Activated naive CD8-positive, alpha-beta T cell treated with anti-CD3 and anti-CD28 coated beads for 36 hours (primary cell): ENCODE measurements at places on chromosomes 7 and 10.

DNA sequence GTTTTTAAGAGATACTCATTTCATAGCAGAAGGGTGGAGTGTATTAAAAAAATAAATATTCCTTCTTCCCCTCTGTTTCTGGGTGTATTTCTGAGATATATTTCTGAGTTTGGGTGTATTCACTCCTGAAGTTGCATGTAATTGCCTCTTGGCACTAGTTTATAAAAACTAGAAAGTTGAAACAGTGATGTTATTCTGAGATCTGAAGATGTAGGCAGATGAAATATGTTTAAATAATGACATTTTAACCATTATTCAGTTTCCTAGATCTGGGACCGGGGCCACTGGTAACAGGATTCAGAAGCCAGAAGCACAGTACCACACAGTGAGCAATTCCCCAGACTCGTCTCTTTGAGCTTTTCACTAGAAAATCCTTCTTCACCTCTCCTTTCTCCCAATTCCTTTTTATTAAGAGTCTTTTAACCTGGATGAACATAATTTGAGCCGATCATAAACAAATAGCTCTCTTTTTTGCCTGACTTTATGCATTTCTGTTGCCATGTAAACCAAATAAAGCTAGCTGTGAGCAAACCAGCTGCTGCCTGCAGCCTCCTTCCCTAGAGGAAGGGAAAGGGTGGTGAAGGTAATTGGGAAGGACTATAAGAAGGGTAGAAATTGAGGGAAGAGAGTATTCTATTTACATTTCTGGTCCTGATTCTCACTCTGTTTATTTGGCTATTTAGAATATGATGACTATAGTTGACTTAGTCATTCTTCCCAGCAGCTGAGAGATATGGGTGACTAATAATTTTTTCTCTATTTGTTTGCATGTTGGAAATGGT is 101.8 kb upstream of the STRIP2 start:
- H3K27ac ChIP-seq: no peak overlapping the region
- no peak for DNase-seq
- H3K27me3 ChIP-seq: no peaks in the 10 kb centered on the region
- H3K4me3 ChIP-seq: no peak overlapping the region
- no peaks in the 10 kb centered on the region for H3K36me3 ChIP-seq

DNA sequence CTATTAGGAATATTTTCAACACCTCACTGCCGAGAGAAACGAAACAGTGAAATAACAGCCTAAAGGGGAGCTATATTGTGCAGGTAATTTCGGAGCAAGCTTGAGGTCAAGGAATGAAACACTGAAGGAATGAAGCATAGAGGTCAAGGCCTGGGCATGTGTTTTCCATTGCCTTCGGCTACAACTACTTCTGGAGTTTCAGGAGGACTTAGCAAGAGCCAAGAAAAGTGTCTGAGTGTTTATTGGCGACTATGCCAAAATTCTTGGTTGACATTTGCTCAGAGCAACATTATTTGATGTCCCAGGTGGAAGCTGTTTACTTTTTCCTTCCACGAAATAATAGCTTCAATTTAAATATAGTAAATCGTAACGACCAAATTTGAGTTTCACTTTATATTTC is 89.6 kb upstream of the IFRD1 start:
- H3K27ac ChIP-seq: no peak overlapping the region
- H3K36me3 ChIP-seq: no peaks in the 10 kb centered on the region
- DNase-seq: no peak
- no peaks in the 10 kb centered on the region for H3K4me1 ChIP-seq
- H3K4me3 ChIP-seq: no peak overlapping the region

GRCh38 chr10:5830629-5831445 is 17.6 kb upstream of the GDI2 start:
- H3K27me3 ChIP-seq: no peaks in the 10 kb centered on the region
- H3K4me3 ChIP-seq: no peak overlapping the region
- H3K4me1 ChIP-seq: no peaks in the 10 kb centered on the region
- H3K27ac ChIP-seq: no peak overlapping the region
- no peak for DNase-seq
- H3K36me3 ChIP-seq: no peaks in the 10 kb centered on the region

DNA sequence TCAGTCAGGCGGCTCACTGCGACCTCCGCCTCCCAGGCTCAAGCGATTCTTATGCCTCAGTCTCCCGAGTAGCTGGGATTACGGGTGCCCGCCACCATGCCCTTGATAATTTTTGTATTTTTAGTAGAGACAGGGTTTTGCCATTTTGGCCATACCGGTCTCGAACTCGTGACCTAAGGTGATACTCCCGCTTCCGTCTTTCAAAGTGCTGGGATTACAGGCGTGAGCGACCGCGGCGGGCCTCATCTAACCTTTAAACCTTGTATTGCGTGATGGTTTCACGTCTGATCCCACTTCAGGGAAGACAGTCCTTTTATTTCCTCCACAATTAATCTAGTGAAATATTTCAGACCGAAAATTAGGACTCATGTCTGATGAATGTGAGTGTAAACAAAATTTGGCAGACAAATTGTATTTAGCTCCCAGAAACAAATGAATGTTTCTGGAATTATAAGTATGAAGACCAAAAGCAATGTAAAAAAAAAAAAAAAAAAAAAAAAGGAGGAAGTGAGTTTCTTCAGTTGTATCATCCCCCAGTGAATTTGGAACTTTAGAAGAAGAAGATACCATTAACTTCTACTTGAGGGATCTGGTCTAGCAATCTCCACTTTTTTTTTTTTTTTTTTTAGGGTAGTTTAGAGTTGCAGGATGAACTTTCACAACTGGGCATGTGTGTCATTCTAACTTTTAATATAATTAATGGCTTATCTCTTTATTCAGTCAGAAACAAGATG is 1.6 kb downstream of the NUP42 start:
- H3K27ac ChIP-seq: peak overlapping the region; percentile 96
- H3K4me1 ChIP-seq: peaks cover 30% of the 10 kb centered on the region
- no peak for DNase-seq
- no peaks in the 10 kb centered on the region for H3K27me3 ChIP-seq

GRCh38 chr7:144723301-144723700 is 112.6 kb downstream of the TPK1 start:
- peaks cover 14% of the 10 kb centered on the region for H3K4me1 ChIP-seq
- peaks cover 30% of the 10 kb centered on the region for H3K36me3 ChIP-seq
- H3K4me3 ChIP-seq: no peak overlapping the region
- no peaks in the 10 kb centered on the region for H3K27me3 ChIP-seq

- H3K36me3 ChIP-seq: no peaks in the 10 kb centered on the region
- no peaks in the 10 kb centered on the region for H3K27me3 ChIP-seq
- H3K27ac ChIP-seq: no peak overlapping the region
- no peak overlapping the region for H3K4me3 ChIP-seq
Observed at GRCh38 chr7:71191771-71192170, 59.8 kb downstream of the GALNT17 start.

- no peaks in the 10 kb centered on the region for H3K36me3 ChIP-seq
- H3K4me1 ChIP-seq: peaks cover 5% of the 10 kb centered on the region
- DNase-seq: no peak
- no peak overlapping the region for H3K27ac ChIP-seq
- H3K27me3 ChIP-seq: no peaks in the 10 kb centered on the region
Observed at GRCh38 chr7:158013085-158013668, 574.4 kb downstream of the PTPRN2 start.

DNA sequence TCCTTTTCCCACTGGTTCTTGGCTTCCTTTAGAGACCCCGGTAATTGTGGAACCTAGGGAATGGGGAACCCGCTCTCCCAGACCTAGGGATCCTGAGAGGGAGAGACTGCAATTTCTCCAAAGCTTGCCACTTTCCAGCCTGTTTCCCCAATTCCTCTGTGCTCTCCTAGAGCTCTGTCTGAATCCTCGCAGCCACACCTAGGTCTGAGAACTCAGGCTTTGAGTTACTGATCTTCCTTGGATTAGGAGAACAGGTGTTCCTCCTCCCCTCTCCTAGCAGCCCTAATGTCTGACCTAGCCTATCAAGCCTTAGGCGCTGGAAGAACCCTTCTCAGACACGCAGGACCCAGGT is 20.0 kb downstream of the WNT8B start:
- no peak for DNase-seq
- H3K4me3 ChIP-seq: peak overlapping the region; percentile 26
- H3K27ac ChIP-seq: no peak overlapping the region
- peaks cover 25% of the 10 kb centered on the region for H3K27me3 ChIP-seq
- peaks cover 9% of the 10 kb centered on the region for H3K4me1 ChIP-seq

- H3K27ac ChIP-seq: peak overlapping the region; percentile 100
- no peak for DNase-seq
- peaks cover 36% of the 10 kb centered on the region for H3K4me1 ChIP-seq
- H3K4me3 ChIP-seq: no peak overlapping the region
- peaks cover 40% of the 10 kb centered on the region for H3K36me3 ChIP-seq
Observed at GRCh38 chr7:41882745-41883420, 180.0 kb upstream of the INHBA start.

GRCh38 chr10:93813507-93814465 is 56.0 kb downstream of the LGI1 start:
- no peaks in the 10 kb centered on the region for H3K4me1 ChIP-seq
- peak; percentile 37 for DNase-seq
- no peak overlapping the region for H3K27ac ChIP-seq
- H3K4me3 ChIP-seq: no peak overlapping the region
- H3K27me3 ChIP-seq: peaks cover 44% of the 10 kb centered on the region
- H3K36me3 ChIP-seq: no peaks in the 10 kb centered on the region

- H3K4me3 ChIP-seq: no peak overlapping the region
- DNase-seq: no peak
- H3K4me1 ChIP-seq: no peaks in the 10 kb centered on the region
- no peak overlapping the region for H3K27ac ChIP-seq
- H3K27me3 ChIP-seq: no peaks in the 10 kb centered on the region
Observed at GRCh38 chr10:35739998-35740397, 97.9 kb upstream of the FZD8 start.

- peaks cover 4% of the 10 kb centered on the region for H3K27me3 ChIP-seq
- H3K4me3 ChIP-seq: no peak overlapping the region
- DNase-seq: no peak
Observed at GRCh38 chr10:945778-946177, 14.3 kb upstream of the LARP4B start.

GRCh38 chr10:70685455-70685911 is 13.2 kb downstream of the ADAMTS14 start:
- H3K27me3 ChIP-seq: no peaks in the 10 kb centered on the region
- H3K36me3 ChIP-seq: no peaks in the 10 kb centered on the region
- H3K4me3 ChIP-seq: no peak overlapping the region
- peaks cover 11% of the 10 kb centered on the region for H3K4me1 ChIP-seq
- no peak overlapping the region for H3K27ac ChIP-seq

DNA sequence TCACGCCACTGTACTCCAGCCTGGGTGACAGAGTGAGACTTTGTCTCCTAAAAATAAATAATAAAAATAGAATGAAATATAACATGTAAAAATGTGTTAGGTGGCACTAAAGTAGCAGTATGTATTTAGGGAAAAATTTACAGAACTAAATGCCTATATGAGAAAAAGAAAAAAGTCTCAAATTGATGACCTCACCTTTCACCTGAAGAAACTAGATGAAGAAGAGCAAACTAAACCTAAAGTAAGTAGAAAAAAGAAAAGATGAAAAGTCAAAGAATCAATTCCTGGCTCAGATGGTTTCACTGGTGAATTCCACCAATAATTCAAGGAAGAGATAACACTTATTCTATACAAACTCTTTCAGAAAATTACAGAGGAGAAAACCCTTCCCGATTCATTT is 106.5 kb upstream of the NANOS1 start:
- no peak overlapping the region for H3K4me3 ChIP-seq
- no peak for DNase-seq
- no peaks in the 10 kb centered on the region for H3K36me3 ChIP-seq

GRCh38 chr10:633279-634245 is 55.9 kb downstream of the DIP2C start:
- no peak for DNase-seq
- H3K27me3 ChIP-seq: peaks cover 30% of the 10 kb centered on the region
- no peak overlapping the region for H3K4me3 ChIP-seq
- peaks cover 3% of the 10 kb centered on the region for H3K4me1 ChIP-seq
- H3K27ac ChIP-seq: no peak overlapping the region
- no peaks in the 10 kb centered on the region for H3K36me3 ChIP-seq

- no peak overlapping the region for H3K4me3 ChIP-seq
- H3K4me1 ChIP-seq: peaks cover 68% of the 10 kb centered on the region
- H3K27ac ChIP-seq: peak overlapping the region; percentile 61
- DNase-seq: no peak
- H3K27me3 ChIP-seq: peaks cover 23% of the 10 kb centered on the region
- H3K36me3 ChIP-seq: peaks cover 16% of the 10 kb centered on the region
Observed at GRCh38 chr7:106423111-106423510, 138.3 kb upstream of the NAMPT start.

DNA sequence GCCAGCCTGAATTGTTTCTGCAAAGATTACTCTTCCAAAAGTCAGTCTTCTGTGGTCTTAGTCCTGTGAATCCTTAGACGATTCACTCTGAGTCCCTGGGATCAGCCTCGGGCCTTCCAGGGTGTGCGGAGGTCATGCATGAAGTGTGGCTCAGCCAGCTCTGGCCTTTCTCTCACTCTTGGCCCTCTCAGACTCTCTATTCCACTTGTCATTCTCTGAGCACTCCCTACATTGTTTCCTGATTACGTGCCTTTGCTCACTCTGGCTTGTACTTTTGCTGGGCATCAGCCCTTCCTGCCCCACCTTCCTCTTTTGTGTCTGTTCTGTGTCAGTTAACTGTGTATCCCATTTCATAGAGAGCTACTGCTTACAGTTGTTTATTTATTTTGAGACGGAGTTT is 36.0 kb downstream of the CCNY start:
- DNase-seq: no peak
- peaks cover 58% of the 10 kb centered on the region for H3K4me1 ChIP-seq
- H3K27ac ChIP-seq: no peak overlapping the region
- H3K4me3 ChIP-seq: no peak overlapping the region

DNA sequence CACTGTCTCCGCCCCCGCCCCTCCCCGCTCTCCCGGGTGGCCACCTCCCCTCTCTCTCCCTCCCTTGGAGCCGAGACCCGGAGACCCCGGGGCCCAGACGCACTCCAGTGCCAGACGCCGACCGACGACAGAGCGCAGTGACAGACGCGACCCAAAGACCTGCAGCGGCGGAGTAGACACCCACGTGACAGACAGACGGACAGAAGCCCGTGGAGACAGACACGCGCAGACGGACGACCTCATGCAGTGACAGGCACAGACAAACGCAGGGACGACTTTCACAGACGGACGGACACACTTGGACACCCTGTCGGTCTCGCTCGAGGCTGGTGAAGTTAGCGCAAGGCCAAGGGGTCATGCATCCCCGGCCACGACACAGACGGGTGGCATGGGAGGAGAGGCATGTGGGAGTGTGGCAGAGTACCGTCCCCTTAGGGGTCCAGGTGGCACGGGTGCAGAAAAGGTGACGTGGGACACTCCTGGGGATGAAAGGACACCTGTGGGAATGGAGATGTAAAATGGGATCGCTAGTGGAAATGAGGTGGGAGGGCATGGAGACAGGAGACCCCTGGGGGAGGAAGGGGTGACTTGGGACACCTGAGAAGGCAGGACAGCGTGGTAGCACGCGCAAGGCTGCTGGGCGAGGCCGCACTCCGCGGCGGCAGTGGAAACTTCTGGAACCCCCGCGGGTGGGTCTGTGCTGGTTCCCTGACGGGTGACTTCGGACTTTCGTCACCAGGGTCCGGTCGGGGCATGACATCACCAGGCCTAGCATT is 456 bp upstream of the ACHE start:
- no peak overlapping the region for H3K27ac ChIP-seq
- peak overlapping the region; percentile 56 for H3K4me3 ChIP-seq
- no peak for DNase-seq
- no peaks in the 10 kb centered on the region for H3K36me3 ChIP-seq
- H3K4me1 ChIP-seq: peaks cover 7% of the 10 kb centered on the region
- peaks cover 58% of the 10 kb centered on the region for H3K27me3 ChIP-seq
